ENCODE measurements at places on chromosomes 5 and 9.
A peak's percentile ranks its signal among the peaks of the same experiment; 100 is the strongest.

DNA sequence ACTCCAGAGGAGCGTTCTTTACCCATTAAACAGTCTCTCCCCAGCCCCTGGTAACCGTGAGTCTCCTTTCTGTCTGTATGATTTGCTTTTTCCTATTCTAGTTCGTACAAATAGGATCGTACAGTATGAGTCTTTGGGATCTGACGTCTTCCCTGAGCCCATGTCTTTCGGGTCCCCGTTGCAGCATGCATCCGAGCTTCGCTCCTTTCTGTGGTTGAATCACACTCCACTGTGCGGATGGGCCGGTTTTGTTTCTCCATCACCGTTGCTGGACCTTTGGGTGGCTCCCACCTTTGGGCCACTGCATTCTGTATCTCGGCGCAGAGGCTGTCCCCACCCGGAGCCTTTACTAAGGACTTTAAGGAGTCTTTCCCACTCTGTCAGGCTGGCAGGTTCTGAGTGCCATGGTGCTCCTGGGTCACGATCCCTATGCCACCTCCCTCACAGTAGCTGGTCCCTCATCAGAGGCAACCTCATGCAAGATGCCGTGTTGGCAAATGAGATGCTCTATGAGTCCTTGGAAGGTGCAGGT is 145.7 kb upstream of the COL5A1 start:
- DNase-seq = no peak

DNA sequence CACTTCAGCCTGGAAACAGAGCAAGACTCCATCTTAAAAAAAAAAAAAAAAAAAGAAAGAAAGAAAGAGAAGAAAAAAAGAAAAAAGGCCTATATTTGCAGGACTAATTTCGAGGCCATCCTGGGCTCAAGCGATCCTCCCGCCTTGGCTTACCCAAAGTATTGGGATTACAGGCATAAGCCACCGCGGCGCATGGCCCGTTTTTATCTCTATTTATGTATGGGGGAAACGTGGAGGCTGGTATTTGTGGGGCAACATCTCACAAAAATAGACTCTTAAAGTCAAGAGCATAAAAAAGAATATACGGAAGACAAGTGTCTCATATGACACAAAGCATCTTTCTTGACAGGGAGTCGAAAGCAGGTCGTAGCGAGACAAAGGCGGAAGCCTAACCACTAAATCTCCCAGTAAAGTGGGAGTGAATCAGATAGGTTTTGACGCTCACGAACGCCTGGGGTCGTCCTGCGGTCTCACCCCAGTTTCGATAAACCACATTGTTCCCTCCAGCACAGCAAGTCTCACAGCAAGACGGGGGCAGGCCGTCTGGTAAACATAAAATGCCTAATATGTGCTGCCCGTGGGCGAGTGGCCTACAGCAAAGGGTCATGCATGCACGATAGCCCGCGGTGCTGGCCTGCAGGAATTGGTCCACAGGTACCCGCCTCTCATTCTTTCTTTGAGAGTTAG is 1.8 kb upstream of the TRIM41 start:
- no peak for DNase-seq

- no peak for DNase-seq
Observed at GRCh38 chr5:124410539-124411488, 335.6 kb downstream of the ZNF608 start.

- DNase-seq = no peak
Observed at GRCh38 chr5:88792144-88792840, 90.7 kb downstream of the MEF2C start.

- peak; percentile 66 for DNase-seq
Observed at GRCh38 chr9:108900176-108900575, 33.7 kb downstream of the ELP1 start.

GRCh38 chr9:16433494-16433893 is 437.0 kb downstream of the BNC2 start:
- no peak for DNase-seq

- DNase-seq = no peak
Observed at GRCh38 chr9:123081824-123082223, 48.4 kb downstream of the GPR21 start.

DNA sequence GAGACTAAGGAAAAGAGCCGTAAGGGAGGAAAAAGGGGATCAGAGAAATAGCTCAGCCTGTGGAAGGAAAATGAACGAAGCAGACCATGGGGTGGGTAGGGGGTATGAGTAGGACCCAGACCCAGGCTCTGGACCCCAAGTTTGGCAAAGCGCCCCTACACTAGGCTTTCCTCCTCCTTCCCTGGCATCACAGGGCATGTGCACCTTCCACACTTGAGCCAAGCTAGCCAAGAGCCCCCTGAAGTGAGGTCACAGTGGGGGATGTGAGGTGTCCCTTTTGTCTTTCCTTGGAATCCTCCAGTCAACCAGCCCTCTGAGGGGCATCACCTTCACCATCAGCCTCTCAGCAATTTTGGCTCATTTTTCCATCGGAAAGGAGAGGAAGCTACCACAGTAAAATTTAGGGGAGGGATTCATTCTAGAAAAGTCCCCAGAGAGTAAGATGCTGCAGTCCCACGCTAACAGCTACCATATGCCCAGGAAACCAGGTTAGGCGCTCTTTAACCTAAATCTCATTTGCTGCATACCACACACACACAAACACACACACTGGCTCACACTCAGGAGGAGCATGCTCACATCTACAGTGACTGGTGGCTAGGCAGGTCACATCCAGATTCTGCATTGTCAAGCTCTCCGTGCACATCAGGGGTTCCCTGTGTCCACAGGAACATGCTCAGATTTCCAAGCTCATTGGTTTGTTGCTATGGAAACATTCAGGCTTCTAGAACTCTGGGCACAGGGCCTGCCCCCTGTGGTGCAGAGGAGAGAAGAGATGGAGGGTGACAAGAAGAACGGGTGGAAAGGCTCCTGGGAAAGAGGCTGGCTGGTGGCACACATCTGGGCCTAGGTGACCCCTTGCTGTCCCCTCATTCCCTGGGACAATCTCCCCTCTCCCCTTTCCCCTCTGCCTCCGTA is 9.9 kb downstream of the REEP2 start:
- DNase-seq = peak; percentile 22

- DNase-seq = no peak
Observed at GRCh38 chr5:166493612-166494011, 1797.8 kb upstream of the WWC1 start.
